Left colon (tissue), 2 donors: ENCODE measurements at places on chromosomes 3 and 15.

DNA sequence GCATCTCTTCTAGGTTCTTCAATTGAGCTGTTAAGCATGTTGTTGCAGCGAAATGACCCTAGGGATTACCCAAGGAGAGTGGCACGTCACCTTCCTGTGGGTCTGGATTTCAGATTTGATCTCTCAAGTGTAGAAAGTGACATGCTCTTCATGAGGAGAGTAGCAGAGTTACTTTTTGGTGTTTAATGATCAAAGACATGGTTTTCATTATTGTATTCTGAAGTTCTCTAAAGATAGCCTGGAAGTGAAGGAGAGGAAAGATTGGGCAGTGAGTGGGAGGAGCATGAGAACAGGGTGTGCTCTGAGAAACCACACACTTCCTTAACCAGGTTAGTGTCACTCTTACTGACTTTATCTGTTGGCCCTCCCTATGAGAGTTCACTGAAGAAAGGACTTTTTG lies 153.6 kb downstream of the AKAP13 start:
- no peak for DNase-seq

GRCh38 chr3:150602426-150603152 lies 532 bp upstream of the SELENOT start:
- no peak for DNase-seq

DNA sequence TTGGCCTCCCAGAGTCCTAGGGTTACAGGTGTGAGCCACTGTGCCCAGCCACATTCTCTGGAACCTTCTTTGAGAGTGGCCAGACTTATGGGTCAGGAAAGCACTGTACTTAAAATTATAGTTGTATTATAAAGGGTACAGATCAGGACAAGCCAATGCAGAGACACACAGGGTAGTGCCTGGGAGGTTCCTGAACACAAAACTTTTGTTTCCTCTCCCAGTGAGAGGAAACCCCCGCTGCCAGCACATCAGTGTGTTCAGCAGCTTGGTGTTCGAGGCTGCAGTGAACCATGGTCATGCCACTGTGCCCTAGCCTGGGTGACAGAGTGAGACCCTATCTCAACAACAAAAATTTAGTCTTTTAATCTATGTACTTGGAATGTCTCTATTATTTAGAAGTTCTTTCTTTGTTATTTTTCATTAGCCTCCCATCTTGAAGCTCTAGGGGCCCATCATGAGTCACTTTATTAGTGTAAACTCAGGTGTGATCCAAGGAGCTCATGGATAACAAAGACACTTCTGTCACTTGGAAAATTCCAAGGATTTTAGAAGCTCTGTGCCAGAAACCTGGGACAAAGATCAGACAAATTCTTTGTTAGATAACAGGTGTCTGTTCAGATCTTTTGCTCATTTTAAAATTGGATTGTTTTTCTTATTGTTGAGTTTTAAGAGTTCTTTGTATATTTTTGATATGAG lies 7.8 kb downstream of the BLOC1S6 start:
- no peak for DNase-seq

GRCh38 chr3:45583021-45583851 lies 11.3 kb upstream of the LIMD1 start:
- no peak for DNase-seq

- DNase-seq = no peak
Measured at GRCh38 chr3:140753865-140754754, 76.2 kb downstream of the TRIM42 start.

- no peak for DNase-seq
Measured at GRCh38 chr15:39296955-39297354, 283.9 kb upstream of the THBS1 start.

- no peak for DNase-seq
Measured at GRCh38 chr3:187736418-187736871, 8.8 kb downstream of the BCL6 start.

GRCh38 chr15:29401644-29402043 lies 132.0 kb upstream of the NSMCE3 start:
- no peak for DNase-seq

DNA sequence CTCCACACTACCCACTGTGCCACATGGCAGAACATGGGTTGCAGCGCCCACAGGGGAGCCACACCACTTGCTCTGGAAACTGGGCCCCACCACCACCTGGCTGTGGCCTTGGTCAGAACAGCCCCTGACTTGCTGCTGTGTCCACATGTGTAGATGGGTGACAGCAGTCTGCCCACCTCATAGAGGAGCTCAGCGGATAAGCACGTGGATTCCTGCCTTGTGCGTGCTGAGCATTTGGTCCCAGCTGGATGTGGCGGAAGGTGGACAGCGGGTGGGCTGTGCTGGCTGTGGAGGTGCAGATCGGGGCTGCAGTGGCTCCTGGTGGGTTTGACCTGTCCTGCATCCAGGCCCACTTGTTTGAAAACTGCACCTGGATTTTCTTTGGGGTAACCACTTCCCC lies 6.0 kb upstream of the PLXNA1 start:
- no peak for DNase-seq

- no peak for DNase-seq
Measured at GRCh38 chr3:67090474-67090873, 92.4 kb downstream of the KBTBD8 start.
